ENCODE measurements at places on chromosomes 2 and 18.

GRCh38 chr2:154402213-154402612 lies 296.3 kb upstream of the KCNJ3 start:
- peak; percentile 38 for DNase-seq

DNA sequence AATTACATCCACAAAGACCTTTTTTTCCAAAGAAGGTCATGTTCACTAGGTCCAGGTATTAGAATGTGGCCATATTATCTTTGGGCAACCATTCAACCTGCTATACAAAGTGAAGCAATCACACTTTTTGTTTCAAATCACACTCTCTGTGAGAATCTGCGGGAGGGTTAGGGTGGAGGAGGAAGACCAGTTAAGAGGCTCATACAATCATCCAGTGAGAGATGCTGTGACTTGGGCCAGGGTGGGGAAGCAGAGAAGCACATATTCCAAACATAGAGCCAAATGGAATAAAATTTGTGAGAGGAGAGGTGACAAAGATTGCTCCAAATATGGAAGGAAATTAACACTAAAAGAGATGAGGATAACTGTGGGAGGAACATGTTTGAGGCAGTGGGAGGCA lies 351.6 kb downstream of the CYRIA start:
- no peak for DNase-seq

GRCh38 chr2:45834372-45834771 lies 182.9 kb downstream of the PRKCE start:
- no peak for DNase-seq

GRCh38 chr2:239752951-239753350 lies 272.2 kb downstream of the NDUFA10 start:
- no peak for DNase-seq

- peak; percentile 34 for DNase-seq
Measured at GRCh38 chr18:35267161-35267651, 22.8 kb downstream of the ZSCAN30 start.

DNA sequence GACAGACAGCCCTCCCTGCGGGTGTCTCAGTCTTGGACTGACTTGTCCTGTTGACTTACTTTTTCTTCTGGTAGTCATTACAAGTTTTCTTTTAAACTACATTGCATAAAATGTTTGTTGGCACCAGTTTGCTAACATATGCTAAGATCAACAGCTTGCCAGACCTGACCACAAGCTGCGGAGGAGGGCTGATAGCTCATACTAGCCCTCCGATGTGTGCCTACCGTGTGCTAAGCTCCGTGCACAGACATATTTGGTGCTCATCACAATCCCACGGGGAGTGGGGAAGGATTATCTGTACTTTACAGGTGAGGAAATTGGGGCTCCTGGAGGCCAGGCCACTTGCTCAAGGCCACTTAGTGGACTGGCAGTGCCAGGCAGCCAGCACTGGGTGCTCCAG lies 72.8 kb upstream of the YPEL5 start:
- DNase-seq: peak; percentile 77
